Uterus (tissue), 4 donors: ENCODE measurements at places on chromosomes 5 and 9. TPM values are rescaled to one million over a fixed set of nuclear protein-coding genes. Genes with fewer than 3 reads are reported as not detected.

DNA sequence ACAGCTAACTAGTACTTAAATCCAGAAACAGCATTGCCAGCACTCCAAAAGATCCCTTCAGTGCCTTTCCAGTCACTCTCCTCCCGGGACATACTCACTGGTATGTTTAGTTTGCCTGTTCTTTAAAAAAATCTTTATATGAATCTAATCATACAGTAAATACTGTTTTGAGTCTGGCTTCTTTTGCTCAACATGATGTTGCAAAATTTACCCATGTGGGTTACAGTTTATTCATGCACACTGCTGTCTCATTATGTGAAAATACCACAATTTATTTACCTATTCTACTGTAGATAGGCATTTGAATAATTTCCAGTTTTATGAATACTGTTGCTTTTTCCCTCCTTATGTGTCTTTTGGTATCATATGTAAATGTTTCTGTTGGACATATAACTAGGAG, 13.5 kb downstream of the NDFIP1 start:
- H3K27me3 ChIP-seq = no peaks in the 10 kb centered on the region
- no peaks in the 10 kb centered on the region for H3K36me3 ChIP-seq
- no peak overlapping the region for H3K27ac ChIP-seq
- no peak overlapping the region for H3K4me3 ChIP-seq
- DNase-seq = no peak
- H3K4me1 ChIP-seq = peaks cover 13% of the 10 kb centered on the region

GRCh38 chr9:10674586-10674985, 61.8 kb upstream of the PTPRD start:
- no peaks in the 10 kb centered on the region for H3K27me3 ChIP-seq
- H3K36me3 ChIP-seq = no peaks in the 10 kb centered on the region
- H3K27ac ChIP-seq = no peak overlapping the region
- H3K4me3 ChIP-seq = no peak overlapping the region

GRCh38 chr9:4220346-4220745, 79.5 kb downstream of the GLIS3 start:
- no peaks in the 10 kb centered on the region for H3K27me3 ChIP-seq
- H3K27ac ChIP-seq = no peak overlapping the region
- peaks cover 4% of the 10 kb centered on the region for H3K4me1 ChIP-seq

Gene LHX3
- not detected for total RNA-seq

Gene CCL27
- not detected for total RNA-seq
